ENCODE measurements at places on chromosomes 2 and 18.

- no peaks in the 10 kb centered on the region for H3K4me1 ChIP-seq
- no peak for DNase-seq
- no peak overlapping the region for H3K27ac ChIP-seq
- no peak overlapping the region for H3K4me3 ChIP-seq
These were observed 293.7 kb upstream of the ACVR2A start for GRCh38 chr2:147550995-147551731.

GRCh38 chr2:108884619-108885018 is 98.0 kb downstream of the CCDC138 start:
- no peaks in the 10 kb centered on the region for H3K27me3 ChIP-seq
- no peak for DNase-seq
- H3K4me3 ChIP-seq, result no peak overlapping the region

GRCh38 chr18:46950064-46950656 is 32.8 kb downstream of the KATNAL2 start:
- H3K27ac ChIP-seq, result no peak overlapping the region
- no peaks in the 10 kb centered on the region for H3K36me3 ChIP-seq
- no peak for DNase-seq
- H3K4me3 ChIP-seq, result no peak overlapping the region
- H3K4me1 ChIP-seq, result no peaks in the 10 kb centered on the region

DNA sequence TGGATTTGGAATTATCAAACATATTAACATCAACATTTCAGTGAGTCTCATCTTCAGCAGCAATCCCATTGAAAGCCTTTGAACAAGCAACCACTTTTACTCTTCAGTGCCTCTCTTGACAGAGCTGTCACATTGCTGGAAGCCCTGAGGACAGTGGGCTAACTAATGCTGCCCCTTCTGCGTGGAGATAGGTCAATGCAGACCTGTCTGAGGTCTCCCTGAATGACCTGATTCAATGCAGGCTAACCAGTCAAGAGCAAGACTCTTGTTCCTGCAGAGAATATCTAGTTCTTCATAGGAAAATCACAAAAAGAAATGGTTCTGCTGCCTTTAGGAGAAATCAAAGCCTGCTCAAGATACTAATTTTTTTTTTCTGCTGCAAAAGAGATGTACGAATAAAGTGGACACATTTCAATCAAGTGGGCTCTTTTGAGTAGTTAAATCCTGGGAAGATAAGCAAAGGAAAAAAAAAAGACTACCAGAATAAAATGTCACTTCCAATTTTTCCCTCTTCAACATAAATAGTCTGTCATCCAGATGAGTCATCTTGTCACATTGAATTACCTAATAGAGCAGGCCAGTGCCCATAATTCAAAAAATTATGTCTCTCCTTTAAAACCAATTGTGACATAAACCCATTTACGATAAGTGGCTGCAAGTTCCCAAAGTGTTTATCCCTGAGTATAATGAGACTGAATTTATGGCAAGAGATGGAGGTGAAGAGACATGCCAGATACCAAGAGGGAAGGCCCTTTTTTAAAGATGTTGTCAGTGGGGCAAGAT is 1269.0 kb upstream of the DDX18 start:
- no peaks in the 10 kb centered on the region for H3K4me1 ChIP-seq
- H3K27ac ChIP-seq, result no peak overlapping the region
- H3K36me3 ChIP-seq, result no peaks in the 10 kb centered on the region
- no peaks in the 10 kb centered on the region for H3K27me3 ChIP-seq
- DNase-seq, result no peak

GRCh38 chr18:8688216-8688800 is 17.0 kb upstream of the MTCL1 start:
- H3K36me3 ChIP-seq, result no peaks in the 10 kb centered on the region
- H3K4me3 ChIP-seq, result no peak overlapping the region
- H3K27ac ChIP-seq, result no peak overlapping the region
- H3K27me3 ChIP-seq, result no peaks in the 10 kb centered on the region
- H3K4me1 ChIP-seq, result no peaks in the 10 kb centered on the region

DNA sequence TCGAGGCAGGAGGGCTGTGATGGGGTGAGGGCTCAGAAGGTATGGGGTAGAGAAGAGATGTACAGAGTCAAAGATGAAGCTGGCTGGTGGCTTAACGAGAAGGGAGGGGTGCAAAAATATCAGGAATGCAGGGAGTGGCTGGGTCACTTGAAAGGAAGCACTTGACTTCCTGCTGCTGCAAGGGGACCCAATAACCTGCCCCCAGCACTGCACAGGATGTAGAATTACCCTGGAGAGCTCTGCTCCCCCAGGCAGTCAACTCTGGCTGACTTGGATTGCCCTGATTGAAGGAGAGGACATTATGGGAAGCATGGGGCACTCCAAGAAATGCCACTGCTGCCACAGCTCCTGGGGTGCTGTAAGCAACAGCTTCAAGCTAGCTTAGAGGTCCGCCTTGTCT is 41.8 kb downstream of the CFAP221 start:
- H3K27ac ChIP-seq, result no peak overlapping the region
- DNase-seq, result no peak
- H3K4me1 ChIP-seq, result no peaks in the 10 kb centered on the region
- H3K27me3 ChIP-seq, result no peaks in the 10 kb centered on the region
- no peak overlapping the region for H3K4me3 ChIP-seq

- no peak overlapping the region for H3K4me3 ChIP-seq
- H3K36me3 ChIP-seq, result no peaks in the 10 kb centered on the region
- H3K27ac ChIP-seq, result no peak overlapping the region
- H3K27me3 ChIP-seq, result peaks cover 80% of the 10 kb centered on the region
- no peak for DNase-seq
These were observed 5.3 kb downstream of the ONECUT2 start for GRCh38 chr18:57440331-57441070.

- H3K4me1 ChIP-seq, result no peaks in the 10 kb centered on the region
- DNase-seq, result no peak
- H3K27ac ChIP-seq, result no peak overlapping the region
- no peaks in the 10 kb centered on the region for H3K36me3 ChIP-seq
- no peak overlapping the region for H3K4me3 ChIP-seq
- no peaks in the 10 kb centered on the region for H3K27me3 ChIP-seq
These were observed 163.7 kb upstream of the SERTAD2 start for GRCh38 chr2:64817453-64817852.
